Adrenal gland (tissue), 19 donors: ENCODE measurements at places on chromosomes 2 and 18.

DNA sequence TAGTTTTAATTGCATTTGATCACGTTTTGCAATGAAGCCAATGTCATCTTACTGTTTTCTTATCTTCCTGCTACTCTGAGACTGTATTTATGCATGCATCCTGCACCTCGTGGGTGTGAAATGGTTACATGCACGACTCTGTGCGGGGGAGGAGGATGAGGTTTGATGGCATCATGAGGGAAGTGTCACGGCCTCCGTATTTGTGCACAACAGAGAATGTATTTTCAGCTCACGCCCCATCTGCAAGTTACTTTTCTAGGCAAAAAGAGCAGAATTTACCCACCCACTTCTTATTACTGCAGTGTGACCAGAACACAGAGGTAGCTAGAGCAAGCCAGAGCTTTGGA is 145.1 kb downstream of the TDRD15 start:
- DNase-seq, result no peak

- DNase-seq, result no peak
Measured at GRCh38 chr2:216716109-216716508, 20.8 kb upstream of the IGFBP5 start.

GRCh38 chr2:191215666-191216065 is 29.5 kb upstream of the MYO1B start:
- DNase-seq, result no peak

GRCh38 chr2:182355815-182356214 is 71.0 kb downstream of the PDE1A start:
- no peak for DNase-seq

- no peak for DNase-seq
Measured at GRCh38 chr18:58580078-58580477, 48.8 kb downstream of the ALPK2 start.

DNA sequence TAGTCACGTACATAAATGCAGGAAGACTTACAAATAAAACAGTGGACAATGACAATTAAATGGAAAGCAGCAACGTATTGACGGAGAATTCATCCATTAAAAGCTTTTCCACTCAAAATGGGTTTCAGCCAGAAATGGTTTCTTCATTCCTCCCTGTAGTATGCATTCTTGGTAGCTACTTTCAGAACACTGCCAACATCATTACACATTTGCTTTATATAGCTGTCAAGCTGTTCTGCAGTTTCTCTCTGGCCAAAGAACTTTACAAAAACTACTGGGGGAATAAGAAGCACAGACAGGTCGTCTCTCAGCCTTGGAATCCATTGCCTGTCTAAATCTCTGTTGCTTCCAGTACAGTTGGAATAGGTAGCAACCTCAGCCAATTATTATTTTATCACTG is 84.1 kb upstream of the NCKAP5 start:
- no peak for DNase-seq
